ENCODE measurements at places on chromosomes 13 and 19. TPM values are rescaled to one million over a fixed set of nuclear protein-coding genes. Genes with fewer than 3 reads are reported as not detected.

PTGIR gene
- total RNA-seq: 23.2 TPM

IFNL1 gene
- total RNA-seq: not detected

CLIP3 gene
- total RNA-seq: 7.4 TPM

EXOC3L2 gene
- under 0.01 TPM for total RNA-seq

RCBTB1 gene
- total RNA-seq: 24.0 TPM

C19orf18 gene
- not detected for total RNA-seq

ISYNA1 gene
- total RNA-seq: 42.1 TPM

POLRMT gene
- 13.5 TPM for total RNA-seq

SIAH3 gene
- not detected for total RNA-seq

TEAD2 gene
- 19.2 TPM for total RNA-seq

FLT3LG gene
- total RNA-seq: 5.4 TPM

SWSAP1 gene
- 0.45 TPM for total RNA-seq
